ENCODE measurements at places on chromosomes 5 and 9.
A peak's percentile ranks its signal among the peaks of the same experiment; 100 is the strongest.

- DNase-seq, result no peak
Observed at GRCh38 chr5:6905883-6906282, 192.7 kb downstream of the TENT4A start.

GRCh38 chr5:36982146-36982545 is 105.6 kb downstream of the NIPBL start:
- no peak for DNase-seq

DNA sequence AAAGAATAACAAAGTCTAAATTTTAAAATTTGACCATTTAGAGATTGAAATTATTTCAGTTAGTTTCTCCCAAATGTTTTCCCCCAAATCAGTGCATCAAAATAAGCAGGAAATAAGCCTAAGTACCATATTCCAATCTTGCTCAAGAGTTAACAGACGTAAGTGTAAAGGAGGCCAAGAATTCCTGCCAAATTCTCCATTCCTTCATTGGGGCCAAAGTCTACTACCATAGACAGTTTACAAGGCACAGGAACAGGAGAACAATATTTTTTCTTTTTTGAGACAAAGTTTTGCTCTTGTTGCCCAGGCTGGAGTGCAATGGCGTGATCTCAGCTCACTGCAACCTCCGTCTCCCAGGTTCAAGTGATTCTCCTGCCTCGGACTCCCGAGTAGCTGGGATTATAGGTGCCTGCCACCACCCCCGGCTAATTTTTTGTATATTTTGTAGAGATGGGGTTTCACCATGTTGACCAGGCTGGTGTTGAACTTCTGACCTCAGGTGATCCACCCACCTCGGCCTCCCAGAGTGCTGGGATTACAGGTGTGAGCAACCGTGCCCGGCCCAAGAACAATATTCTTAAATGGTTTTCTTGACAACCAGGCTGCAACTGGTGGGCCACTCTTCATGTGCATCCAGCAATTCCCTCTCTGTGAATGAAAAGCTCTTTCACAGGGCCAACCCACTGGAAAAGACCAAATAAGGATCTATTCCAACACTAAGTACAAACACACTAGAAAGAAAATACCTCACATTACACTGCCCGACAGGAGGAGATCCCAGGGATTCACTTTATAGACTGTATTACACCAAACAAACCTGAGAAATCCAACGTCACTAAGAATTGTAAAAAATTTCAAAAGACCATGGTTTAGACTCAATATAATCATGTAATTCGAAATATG is 127.7 kb downstream of the MAPKAP1 start:
- DNase-seq, result no peak

GRCh38 chr9:119801311-119801710 is 432.1 kb upstream of the BRINP1 start:
- no peak for DNase-seq

- DNase-seq, result peak; percentile 13
Observed at GRCh38 chr5:94021246-94021645, 279.8 kb upstream of the POU5F2 start.

DNA sequence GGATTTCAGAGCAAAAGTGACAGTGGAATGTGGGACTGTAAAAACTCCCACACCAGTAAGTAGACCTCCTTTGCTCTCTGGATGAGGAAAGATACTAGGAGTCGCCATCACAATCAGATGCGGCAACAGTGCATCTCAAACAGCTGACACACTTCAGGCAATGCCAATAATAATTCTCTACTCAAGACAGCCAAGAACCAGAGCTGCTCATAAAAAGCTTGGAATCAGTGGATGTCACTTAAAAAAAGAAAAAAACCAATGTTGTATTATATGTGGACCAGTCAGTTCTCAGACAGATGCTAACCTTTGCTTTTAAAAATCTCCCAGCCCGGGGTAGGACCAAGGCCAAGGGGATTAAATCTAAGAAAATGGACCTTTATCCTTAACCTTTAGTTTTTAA is 185.0 kb downstream of the GNA14 start:
- DNase-seq, result no peak

GRCh38 chr5:140131967-140132409 is 6.3 kb downstream of the IGIP start:
- DNase-seq, result peak; percentile 69

DNA sequence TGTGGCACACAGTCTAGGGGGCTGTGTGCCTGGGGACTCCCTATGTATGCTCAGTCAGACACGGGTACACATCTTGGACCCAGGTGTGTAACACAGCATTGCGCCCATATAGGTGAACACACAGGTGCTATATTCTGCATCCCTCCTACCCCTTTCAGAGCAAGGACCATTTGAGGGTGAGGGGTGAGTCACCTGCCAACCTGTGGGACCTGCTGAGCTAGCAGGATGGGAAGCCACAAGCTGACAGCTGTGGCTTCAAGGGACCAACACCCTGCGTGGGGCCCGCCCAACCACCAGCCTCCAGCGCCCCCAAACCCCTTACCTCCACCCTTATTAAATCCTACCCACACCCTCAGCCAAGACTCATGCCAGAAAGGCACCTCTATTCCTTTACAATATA is 14.6 kb upstream of the AQP7 start:
- DNase-seq, result no peak

- DNase-seq, result no peak
Observed at GRCh38 chr5:159735749-159736660, 180.3 kb upstream of the ADRA1B start.

Measured in hepatic stellate cell (primary cell).